ENCODE measurements at places on chromosomes 5 and 9.

GRCh38 chr9:77841739-77842386 is 189.7 kb downstream of the GNAQ start:
- no peak for DNase-seq

DNA sequence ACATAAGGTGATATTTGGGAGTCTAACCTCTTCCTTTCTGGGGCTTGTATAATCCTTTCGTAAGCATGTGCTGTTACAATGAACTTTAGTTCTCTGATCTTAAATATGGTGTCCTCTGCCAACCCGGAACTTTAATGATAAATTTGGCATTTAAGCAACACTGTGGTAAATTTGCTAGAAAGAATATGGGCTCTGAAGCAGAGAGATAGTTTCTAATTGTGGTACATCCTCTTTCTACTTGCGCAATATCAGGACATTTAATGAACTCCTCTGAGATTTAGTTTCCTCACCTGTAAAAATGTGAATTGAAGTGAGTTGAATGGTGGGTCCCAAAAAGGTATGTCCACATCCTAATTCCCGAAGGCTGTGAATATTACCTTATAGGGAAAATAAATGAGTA is 364.7 kb downstream of the CAAP1 start:
- no peak for DNase-seq

GRCh38 chr5:14362491-14362890 is 219.1 kb upstream of the OTULINL start:
- DNase-seq = no peak

- no peak for DNase-seq
Observed at GRCh38 chr9:125433461-125434011, 171.9 kb downstream of the GAPVD1 start.

DNA sequence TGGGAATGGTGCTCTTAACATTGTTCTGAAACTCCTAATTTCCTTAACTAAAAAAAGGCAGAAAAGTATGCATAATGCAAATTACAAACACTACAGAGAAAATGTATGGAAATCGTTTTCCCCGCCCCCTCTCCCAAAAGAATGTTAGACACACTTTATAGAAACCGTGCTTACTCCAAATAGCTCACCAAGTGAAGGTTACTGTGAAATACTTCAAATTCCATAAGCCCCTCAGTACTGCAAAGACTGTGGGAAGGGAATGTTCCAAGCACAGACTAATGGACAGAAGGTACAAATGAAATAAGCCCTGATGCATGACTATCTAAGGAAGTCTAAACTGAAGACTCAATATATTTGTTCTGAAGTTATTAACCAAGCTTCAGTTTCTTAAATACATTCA is 12.5 kb downstream of the MAPKAP1 start:
- no peak for DNase-seq

DNA sequence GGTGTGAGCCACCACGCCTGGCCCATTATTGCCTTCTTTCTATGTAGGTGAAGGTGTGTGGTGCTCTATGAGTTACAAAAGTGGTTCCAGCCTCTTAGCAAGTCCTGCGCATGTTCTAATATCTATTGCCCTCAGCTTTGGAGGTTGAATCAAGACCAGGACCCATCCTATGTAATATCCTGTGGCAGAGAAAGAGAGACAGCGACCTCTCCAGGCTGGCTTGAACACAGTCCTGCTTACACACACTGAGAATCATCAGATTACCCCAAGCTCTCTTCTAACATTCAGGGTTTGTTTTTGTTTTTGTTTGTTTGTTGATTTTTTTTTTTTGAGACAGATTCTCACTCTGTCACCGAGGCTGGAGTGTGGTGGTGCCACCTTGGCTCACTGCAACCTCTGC is 94.7 kb upstream of the OSMR start:
- DNase-seq = no peak

DNA sequence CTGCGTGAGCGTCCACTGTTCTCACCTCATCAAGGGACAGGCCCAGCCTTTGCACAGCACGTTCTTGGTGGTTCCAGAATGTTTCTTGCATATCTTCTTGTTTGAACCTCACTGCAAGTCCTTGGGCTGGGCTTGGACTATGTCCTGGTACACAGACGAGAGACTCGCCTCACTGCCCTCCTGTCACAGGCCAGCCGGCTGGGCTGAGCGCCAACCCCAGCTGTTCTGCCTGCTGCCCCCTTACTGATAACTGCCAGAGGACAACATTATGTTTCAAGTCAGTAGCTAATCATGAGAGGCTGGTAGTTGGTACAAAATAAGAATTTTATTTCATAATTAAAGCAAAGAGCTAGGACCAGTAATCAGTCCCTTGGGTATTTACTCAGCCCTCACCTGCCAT is 52.8 kb upstream of the LRRTM2 start:
- no peak for DNase-seq

DNA sequence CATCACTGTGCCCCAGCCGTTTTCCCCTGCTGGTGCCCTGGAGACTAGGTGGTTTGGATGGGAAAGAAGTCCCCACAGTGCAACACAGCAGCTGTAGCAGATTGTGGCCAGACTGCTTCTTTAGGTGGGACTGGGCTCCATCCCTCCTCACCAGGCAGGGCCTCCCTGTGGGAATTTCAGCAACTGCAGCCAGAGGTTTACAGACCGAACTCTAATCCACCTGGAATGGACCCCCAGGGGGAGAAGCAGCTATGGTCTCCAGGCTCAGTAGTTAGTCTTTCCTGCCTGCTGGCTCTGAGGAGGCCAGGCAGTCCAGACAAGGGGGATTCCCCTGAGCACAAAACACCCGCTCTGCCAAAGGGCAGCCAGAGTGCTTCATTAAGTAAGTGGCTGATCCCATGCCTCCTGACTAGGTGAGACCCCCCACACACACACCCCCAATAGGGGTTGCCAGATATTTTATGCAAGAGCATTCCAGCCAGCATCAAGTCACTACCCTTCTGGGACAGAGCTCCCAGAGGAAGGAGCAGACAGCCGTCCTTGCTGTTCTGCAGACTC is 188.9 kb downstream of the SGCD start:
- DNase-seq = no peak

- no peak for DNase-seq
Observed at GRCh38 chr5:43702815-43703214, 99.8 kb downstream of the NNT start.

DNA sequence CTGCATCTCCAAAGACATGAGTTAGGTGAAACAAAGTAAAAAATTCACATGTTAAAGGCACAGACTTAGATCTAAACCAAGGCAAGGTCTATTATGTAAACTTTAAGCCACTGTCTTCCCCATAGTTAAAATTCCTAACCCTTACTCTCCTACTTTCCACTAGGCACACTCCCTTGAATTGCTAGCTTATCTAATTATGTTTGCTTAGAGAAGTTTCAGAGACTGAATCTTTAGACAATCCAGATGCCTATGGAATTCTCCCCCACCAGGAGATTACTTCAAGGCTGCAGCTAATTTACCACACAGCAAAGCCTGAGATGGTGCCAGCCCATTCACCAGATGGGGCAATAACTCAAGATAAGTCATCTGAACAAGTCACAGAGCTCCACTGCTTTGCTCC is 803.1 kb upstream of the COX7C start:
- DNase-seq = no peak

- no peak for DNase-seq
Observed at GRCh38 chr5:65919773-65920172, 6.6 kb upstream of the ERBIN start.

DNA sequence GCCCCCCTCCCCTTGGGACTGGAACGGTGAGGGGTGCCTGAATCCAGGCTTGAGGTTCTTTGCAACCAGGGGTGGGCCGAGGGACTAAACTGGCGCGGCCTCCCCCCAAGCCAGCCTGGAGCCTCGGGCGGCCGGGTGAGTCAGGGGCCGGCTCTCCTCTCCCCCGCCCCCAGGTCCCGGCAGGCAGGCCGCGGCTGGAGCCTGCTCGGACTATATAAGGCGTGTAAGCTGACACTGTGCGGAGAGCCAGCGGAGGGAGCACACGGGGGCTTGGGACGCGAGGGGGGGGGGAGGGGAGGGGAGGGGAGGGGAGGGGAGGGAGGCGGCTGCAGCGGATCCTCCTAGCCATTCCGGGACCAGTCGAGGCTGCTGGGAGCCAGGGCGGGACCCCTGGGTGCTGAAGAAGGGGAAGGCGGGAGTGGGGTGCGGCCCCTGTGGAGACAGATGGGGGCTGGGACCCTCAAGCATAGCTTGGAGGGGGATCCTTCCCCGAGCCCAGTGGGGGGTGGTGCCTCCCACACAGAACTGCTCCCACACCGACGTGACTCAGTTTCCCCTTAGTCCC is 595 bp downstream of the PDLIM7 start:
- no peak for DNase-seq

DNA sequence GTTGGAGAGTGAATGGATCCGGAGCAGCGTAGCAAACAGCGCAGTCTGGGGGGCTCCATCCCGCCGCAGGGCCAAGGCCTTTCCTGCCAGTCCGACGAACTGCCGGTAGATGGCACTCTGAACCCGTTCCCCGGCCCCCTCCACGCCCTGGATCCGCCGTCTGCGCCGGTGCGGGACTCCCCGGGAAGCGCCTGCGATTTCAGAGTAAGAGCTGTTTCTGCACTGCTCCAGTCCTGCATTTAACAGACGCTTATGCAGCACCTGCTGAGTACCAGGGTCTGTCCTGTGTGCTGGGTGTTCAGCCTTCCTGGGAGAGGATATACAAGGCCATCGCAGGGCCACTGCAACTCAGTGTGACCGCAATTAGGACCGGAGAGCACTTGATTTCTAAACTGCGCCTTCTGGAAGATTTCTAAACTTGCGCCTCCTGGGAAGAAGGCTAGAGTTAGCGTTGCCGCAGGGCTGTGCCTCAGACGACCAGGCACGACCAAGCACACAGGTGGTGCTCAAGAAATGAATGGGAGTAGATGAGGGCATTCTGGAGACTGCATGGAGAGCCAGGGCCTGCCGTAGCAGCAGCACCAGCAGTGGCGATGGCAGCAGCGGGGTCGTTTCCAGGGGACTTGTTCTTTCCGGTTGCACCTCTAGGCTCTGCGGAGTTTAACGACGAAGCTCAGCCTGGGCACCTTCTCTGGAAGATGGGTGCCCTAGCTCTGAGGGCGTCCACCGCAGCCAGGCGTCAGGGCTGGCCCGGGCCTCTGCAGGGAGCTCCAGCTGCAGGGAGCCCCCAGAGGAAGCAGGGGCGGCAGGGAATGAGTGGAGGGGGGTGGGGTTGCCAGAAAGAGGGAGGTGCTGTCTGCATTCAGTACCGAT is 14.3 kb upstream of the TIFAB start:
- DNase-seq = peak; percentile 26

DNA sequence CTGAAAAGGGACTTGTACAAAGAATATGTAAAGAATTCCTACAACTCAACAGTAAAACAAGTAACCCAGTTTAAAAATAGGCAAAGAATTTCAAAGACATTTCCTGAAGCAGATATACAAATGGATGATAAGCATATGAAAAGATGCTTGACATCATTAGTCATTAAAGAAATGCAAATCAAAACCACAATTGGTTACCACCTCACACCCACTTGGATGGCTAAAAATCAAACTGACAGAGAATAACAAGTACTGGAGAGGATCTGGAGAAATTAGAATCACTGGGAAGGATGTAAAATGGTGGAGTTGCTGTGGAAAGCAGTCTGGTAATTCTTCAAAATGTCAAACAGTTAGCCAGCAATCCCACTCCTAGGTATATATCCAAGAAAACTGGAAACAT is 12.5 kb upstream of the FOXE1 start:
- DNase-seq = no peak

GRCh38 chr5:161745392-161745791 is 59.9 kb downstream of the GABRA6 start:
- DNase-seq = no peak

GRCh38 chr5:94209272-94209671 is 409.1 kb downstream of the KIAA0825 start:
- DNase-seq = no peak

DNA sequence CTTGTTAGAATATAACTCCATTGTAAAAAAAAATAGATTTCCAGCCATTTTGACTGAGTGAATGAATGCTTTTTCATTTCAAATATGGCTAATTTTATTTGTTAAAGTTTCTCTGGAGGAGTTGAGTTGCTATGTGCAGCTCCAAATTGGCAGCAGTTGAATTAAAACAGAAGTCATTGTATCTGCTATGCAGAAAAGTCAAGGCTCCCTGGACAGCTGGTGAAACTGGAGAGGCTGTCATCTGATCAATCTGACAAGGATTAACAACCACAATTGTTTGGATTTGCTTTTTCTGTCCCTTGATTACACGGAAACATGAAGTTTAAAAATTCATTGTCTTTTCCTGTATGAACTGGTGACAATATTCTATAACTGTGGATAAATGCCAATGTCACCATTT is 713.9 kb downstream of the EFNA5 start:
- no peak for DNase-seq

- no peak for DNase-seq
Observed at GRCh38 chr5:9339206-9339818, 206.6 kb downstream of the SEMA5A start.

DNA sequence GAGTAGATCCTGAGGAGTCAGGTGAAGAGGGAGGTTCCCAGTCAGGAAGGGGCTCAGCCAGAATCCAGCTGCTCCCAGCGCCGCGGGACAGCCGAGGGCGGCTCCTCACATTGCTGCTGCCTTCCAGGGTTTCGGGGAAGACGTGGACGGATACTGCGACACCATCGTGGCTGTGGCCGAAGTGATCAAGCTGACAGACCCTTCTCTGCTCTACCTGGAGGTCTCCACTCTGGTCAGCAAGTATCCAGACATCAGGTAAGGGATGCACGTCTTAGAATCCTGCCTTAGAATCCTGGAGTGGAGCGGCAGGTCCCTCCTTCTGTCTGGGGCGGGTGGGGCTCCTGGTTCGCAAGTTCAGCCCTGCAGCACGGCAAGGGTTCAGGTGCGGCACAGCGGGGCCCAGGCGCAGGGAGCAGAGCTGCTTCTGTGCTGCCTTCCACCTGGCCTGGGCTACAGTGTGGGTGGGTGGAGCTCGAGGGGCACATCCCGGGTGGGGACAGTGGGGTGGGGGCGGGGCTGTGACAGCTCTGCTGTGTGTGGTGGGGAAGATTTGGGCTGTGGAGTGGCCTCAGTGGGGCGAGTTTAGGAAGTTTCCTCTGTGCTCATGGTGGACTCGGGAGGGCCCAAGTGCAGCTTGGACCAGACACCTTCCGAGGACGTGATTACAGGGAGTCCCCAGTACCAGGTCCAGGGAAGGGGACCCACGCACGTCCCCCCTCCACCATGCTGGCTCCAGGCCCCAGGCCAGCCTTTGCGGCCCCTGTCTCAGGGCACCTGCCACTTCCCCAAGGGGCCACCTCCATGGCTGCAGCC is 22.8 kb downstream of the EXOC3 start:
- DNase-seq = no peak

GRCh38 chr5:67483453-67484030 is 286.9 kb upstream of the CD180 start:
- DNase-seq = no peak

DNA sequence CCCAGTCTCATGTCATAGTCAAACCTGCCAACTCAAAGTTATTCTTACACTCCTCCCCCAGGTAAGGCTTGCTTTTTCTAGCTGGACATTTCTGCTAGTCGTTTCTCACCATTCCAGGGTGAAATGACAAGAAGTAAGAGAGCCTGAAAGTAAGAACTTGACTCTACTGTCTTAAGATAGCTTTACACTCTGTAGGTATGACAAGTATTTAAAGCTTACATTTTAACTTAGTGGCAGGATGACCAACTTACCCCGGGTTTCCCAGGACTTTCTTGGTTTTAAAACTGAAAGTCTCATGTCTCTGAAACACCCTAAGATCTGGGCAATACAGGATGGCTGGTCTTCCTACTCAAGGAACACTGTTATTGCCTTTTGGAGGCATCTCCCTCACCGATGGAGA is 67.5 kb upstream of the PIK3R1 start:
- no peak for DNase-seq

Data from stimulated activated CD8-positive, alpha-beta memory T cell treated with anti-CD3 and anti-CD28 coated beads, Interleukin-7, amount 100 ng/mL, for 1 hour (primary cell).